Spinal cord (tissue), 10 donors: ENCODE measurements at places on chromosomes 7 and 10.

GRCh38 chr10:1762076-1762475 is 24.8 kb upstream of the ADARB2 start:
- no peak for DNase-seq

- no peak for DNase-seq
Observed at GRCh38 chr10:49036638-49037037, 78.7 kb downstream of the VSTM4 start.

DNA sequence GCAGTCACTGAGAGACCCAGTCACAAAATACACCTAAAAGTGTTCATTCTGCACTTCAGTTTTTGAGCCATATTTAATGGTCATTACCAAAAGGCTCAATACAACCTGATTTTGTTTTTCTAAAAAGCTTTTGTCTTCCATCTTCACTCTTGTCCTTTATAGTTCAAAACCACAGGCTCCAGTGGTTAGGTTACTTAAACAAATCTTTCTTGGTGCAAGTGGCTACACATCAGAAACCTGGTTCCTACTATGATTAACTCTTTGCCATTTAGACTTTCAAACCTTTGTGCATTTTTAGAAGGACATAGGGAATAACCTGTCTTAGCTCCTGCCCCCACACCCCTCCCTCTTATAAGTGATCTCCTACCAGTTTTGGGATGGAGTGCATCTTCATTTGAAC is 135.8 kb downstream of the STRA8 start:
- DNase-seq: no peak

GRCh38 chr7:38330861-38331621 is 57.6 kb upstream of the TARP start:
- DNase-seq: no peak

GRCh38 chr10:80599424-80599847 is 61.7 kb downstream of the SH2D4B start:
- DNase-seq: no peak

- peak; percentile 12 for DNase-seq
Observed at GRCh38 chr7:39353615-39354376, 212.4 kb upstream of the YAE1 start.

DNA sequence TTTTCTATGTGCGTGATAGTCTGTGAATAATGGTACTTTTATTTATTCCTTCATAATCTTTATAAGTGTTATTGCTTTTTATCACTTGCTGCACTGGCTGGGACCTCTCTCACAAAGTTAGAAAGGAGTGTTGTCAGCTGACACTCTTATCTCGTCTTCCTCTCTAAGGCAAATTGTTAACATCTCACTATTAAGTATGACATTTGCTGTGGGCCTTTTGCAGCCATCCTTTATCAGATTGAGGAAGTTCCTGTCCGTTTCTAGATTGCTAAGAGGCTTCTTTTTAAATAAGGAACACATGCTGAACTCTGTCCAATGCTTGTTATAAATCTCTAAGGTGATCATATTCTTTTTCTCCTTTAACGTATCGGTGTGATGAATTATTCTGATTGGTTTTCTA is 27.4 kb upstream of the DIP2C start:
- DNase-seq: no peak

DNA sequence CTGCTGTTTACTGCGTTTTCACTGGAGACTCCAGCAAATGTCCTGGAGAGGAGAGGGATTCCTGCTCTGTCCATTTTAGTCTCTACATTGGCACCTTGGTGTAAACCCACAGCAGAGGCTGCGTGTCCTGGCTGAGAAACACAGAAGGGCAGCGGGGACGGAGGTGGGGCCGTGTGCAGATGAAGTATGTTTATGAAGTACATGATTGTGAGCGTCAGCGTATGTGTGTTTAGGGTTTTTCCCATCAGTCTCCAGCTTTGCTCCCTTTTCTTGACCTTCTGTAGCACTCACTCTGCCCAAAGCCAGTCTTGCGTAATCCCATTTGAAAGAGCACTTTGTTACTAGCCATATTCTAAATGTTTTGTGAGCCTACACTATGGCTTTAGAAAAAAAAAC is 750.7 kb upstream of the SORCS1 start:
- DNase-seq: no peak

DNA sequence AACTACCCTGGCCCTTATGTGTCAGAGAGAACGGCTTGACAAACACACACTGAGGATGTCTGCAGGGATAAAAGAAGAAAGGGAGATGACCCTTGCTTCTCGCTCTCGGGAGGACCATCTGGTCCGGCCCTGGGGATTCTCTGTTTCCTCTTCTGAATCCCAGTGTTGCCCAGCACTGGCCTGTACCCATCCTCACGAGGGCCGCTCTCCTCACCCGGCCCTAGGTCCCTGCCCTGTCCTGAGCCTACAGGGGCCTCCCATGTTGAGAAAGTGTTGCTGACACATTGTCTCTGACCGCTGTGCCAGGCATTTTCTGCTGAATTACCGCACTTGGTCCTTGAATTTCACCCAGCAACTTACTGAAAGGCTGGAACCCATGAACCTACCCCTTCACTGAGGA is 171.9 kb upstream of the LANCL2 start:
- DNase-seq: no peak

DNA sequence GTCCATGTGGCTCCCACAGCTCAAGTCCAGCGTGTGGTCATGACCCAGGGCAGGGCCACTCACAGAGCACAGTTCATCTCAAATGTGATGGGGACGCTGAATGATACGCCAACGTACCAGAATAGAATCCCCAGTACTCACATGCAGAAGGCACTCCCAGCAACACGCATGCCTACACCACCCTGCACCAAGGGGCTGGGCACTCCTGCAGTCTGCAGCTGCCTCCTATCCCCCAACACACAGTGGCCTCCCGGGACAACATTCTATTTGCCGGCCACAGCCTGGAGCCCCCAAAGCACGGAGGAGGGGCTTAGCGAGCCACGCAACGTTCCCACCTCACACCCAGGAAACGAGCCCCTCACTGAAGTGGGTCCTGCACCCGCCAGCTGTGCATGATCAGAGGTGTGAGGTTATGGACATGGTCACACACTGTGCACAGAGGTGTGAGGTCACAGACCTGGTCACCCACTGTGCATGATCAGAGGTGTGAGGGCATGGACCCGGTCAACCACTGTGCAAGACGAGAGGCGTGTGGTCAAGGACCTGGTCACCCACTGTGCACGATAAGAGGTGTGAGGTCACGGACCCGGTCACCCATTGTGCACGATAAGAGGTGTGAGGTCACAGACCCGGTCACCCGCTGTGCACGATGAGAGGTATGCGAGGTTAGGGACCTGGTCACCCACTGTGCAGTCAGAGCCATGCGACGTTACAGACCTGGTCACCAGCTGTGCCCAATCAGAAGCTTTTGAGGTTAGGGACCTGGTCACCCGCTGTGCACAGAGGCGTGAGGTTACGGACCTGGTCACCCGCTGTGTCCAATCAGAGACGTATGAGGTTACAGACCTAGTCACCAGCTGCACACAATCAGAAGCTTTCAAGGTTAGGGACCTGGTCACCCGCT is 182.8 kb downstream of the DIP2C start:
- no peak for DNase-seq

GRCh38 chr10:70053218-70053840 is 683 bp downstream of the MACROH2A2 start:
- no peak for DNase-seq

DNA sequence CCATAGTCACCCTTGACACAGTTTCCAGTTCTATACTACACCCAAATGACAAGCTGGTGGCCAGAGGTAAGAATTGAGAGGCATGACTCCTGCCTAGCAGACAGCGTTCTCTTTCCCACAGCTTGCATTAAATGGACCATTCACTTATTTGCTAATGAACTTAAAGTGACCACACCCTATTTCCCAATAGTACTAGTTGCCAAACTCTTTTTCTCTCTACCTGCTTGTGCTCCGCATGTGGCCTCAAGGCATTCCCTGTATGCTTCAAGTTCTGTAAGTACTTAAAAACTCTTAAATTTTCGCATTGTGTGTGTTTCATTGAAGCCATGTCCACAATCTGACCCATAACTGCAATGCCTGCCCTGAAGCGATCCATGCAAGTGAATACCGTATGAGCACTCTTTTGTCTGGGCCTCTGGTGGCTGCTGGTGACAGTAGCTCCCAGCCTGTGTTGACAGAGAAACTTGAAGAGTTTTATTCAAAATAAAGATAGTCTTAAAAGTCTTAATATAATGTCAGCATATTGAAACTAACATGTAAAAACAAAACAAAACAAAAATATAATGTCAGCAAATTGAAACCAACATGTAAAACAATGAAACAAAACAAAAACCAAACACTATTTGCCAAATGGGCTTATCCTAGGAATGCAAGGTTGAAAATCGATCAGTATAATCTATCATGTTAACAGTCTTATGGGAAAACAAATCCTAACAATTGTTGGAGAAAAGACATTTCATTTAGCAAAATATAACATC is 73.6 kb downstream of the CCSER2 start:
- no peak for DNase-seq

DNA sequence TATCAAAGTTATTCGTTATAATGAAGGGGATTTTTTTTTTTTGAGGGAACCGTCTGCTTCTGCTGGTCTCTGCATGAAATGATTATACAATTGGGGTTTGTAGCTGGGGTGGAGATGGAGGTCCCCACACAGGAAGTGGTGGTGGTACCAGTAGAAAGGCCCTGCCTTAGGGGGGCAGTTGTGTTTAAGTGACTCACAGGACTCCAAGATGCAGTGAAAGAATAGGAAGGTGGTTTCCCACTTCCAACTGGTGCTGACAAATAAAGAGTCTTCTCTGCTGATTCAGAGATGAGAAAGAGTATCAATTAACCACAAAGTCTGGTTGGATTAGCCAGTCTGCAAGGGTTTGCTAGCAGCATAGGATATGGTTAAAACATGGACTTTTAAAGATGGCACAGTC is 376.0 kb downstream of the SORCS3 start:
- no peak for DNase-seq

- no peak for DNase-seq
Observed at GRCh38 chr7:127961786-127962453, 69.3 kb downstream of the LRRC4 start.

DNA sequence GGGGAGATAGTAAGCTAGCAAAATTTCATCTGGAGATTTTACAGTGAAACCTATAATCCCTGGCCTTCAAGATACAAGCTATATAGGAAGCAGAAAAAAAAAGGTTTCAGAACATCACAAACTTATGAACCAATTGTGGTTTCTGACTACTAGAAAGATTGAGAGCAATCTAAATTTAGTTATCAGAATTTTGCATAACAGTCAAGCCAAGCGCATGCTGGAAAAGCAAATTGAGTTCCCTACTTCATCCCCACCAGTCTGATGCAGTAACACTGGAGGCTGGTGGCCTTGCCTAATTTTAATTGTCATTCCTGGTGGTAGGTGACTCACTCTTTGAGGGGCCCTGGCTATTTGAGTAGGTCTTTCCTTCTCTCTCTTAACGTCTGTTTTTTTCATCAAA is 46.3 kb upstream of the ELMO1 start:
- DNase-seq: no peak

GRCh38 chr7:116691664-116692063 is 19.7 kb downstream of the MET start:
- no peak for DNase-seq

DNA sequence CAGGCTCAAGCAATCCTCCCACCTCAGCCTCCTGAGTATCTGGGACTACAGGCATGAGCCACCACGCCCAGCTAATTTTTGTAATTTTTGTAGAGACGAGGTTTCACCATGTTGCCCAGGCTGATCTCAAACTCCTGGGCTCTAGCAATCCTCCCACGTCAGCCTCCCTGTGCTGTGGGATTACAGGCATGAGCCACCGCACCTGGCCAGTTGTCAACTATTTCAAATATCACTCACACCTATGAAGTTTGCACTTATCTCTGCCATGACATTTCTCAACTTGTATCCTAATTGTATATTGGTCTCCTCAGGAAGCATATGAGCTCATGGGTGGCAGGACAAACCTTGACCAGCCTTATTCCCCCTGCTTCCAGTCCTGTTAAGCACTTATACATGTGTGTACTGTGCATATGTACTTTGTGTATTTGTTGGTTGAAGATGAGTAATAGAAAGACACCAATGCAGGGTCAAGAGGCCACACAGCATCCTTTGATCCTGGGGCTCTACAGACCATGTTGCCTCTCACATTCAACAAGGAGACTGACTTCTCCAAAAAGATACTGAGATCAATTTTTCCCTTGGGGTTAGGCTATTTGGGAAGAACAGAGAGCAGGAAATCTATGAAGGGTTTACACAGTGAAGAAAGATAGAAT is 82.2 kb downstream of the SLC16A9 start:
- DNase-seq: no peak

- no peak for DNase-seq
Observed at GRCh38 chr7:30973791-30974604, 10.2 kb downstream of the GHRHR start.

- no peak for DNase-seq
Observed at GRCh38 chr10:78765726-78766335, 302.9 kb upstream of the ZMIZ1 start.

DNA sequence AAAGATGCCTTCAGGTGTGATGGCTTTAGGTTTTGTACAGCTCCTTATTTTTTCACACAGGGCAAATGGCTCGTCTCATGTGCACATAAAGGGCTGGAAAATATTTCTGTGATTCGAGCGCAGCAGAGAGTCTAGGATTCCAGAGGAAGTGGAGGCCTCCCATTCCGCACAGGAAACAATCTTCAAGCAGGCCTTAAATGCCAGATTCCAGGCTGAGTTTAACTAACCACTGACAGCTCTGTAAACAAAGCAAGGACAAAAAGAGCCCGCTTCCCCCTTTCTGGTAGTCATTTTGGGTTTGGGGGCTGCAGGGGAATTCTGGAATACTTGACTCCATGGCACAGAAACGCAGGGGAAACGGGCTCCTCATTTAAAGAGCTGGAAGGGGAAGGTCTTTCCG is 87.2 kb downstream of the CALD1 start:
- peak; percentile 50 for DNase-seq

- DNase-seq: no peak
Observed at GRCh38 chr7:130387628-130388403, 7.5 kb downstream of the CPA1 start.
